Stimulated activated CD8-positive, alpha-beta memory T cell treated with anti-CD3 and anti-CD28 coated beads, Interleukin-2, amount 100 ng/mL, for 1 hour (primary cell): ENCODE measurements at places on chromosomes 5 and 9.

GRCh38 chr9:107874591-107875369 lies 385.2 kb upstream of the KLF4 start:
- DNase-seq, result no peak

DNA sequence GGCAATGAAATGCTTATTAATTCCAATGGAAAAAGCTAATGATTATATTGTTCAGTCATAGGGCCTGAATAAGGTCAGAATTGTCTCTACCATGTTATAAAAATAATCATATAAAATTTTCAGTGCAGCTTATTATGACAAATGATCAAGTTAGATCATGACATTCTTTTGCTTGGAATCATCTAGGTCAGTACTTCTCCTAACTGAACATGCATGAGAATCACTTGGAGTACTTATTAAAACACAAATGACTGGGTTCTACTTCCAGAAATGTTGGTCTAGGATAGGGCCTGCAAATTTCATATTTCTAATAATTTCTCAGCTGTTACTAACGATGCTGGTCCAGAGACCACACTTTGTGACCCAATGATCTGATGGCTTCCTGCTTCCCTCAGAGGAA lies 806.0 kb upstream of the ZNF608 start:
- no peak for DNase-seq

- DNase-seq, result no peak
Measured at GRCh38 chr5:103962023-103962422, 399.4 kb upstream of the NUDT12 start.

- no peak for DNase-seq
Measured at GRCh38 chr9:123685489-123686083, 244.3 kb downstream of the DENND1A start.

DNA sequence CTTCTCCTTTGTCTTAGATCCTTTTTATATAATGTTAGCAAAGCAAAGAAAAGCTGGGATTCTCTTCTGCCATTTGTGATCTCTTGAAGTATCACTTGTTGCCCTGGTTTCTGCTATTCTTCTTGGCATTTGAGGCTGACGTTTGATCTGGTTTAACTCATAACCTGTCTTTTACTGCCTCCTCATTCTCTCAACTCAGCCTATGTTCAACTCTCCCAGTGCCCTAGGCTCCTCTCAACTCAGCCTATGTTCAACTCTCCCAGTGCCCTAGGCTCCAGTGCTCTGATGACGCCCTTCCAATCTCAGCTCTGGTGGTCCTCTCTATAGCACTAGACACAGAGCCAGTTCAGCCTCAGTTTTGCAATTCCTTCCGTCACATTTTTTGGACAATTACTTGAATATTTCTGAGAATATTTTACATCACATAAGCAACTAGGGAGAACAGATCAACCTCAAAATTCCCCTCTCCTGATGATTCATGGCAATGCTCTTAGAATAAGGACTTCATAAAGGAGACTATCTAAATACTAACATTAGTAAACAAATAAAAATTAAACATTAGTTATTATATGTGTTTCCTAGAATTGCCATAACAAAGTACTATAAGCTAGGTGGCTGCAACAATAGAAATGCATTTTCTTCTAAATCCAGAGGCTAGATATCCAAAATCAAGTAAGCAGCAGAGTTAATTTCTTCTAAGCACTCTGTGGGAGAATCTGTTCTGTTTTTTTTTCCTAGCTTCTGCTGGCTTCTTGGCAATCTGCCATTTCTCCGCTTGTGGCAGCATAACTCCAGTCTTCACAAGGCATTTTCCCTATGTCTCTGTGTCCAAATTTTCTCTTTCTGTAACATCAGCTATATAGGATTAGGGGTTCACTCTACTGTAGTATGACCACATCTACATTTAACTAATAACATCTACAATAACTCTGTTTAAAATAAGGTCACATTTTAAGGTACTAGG lies 662.1 kb upstream of the FTMT start:
- no peak for DNase-seq

DNA sequence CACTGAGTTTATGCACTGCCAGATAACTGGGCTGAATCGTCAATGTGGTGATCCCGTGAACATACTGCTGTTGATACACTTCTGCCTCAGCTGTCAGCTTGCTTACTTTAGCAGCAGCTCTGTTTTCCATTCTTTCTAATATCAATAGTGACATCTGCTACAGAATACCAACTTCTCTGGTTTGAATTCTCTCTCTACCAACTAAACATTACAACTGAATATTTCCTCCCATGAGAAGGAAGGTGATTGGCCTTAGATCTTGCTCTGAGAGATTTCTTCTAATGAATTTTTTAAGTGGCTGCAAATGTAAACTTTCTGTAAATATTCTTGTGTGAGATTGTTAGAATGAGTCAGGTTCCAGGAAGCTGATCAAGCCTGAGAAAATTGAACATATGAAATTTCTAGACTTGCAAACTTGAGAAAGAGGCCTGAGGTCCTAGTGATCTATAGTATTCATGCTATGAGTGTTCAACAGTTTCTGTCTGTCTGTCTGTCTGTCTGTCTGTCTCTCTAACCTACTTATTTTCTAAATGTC lies 205.5 kb upstream of the CDKN2B start:
- no peak for DNase-seq

DNA sequence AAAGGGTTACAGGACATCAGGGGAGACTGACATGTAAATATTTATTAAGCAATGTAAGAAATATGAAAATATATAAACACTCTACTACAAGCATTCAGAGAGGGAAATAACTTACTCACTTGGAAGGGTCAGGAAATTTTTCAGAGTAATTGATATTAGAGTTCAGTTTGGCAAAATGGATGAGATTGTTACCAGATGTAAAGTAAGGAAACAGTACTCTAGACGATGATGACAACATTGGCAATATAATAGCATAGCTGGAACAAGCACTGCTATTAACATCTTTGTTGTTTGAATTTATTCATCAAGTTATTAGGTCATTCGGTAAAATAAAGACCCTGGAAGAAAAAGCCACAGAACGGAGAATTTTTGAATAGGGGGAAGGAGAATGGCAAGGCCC lies 49.1 kb downstream of the GNA14 start:
- no peak for DNase-seq

GRCh38 chr5:139004374-139005307 lies 129.5 kb upstream of the LRRTM2 start:
- no peak for DNase-seq

GRCh38 chr9:136363949-136364748 lies 605 bp upstream of the DNLZ start:
- no peak for DNase-seq

DNA sequence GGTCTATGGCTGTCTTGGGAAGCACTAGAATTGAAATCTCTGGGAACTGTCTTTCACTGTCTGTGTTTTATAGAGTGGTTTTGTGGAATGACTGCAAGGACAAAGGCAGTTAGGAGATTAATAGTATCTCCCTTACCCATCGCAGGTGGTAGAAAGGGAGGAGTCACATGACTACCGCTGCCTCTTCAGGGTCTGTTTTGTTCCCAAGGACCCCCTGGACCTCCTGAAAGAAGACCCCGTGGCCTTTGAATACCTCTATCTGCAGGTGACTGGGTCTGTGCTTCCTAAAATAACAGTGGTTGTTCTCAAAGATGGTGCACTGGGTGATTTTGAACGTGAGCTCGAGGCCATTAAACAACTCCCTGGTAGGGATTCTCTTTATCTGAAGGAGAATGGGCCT lies 22.8 kb upstream of the TRMT10B start:
- DNase-seq, result no peak

- DNase-seq, result no peak
Measured at GRCh38 chr5:36239370-36240293, 2.1 kb downstream of the NADK2 start.

DNA sequence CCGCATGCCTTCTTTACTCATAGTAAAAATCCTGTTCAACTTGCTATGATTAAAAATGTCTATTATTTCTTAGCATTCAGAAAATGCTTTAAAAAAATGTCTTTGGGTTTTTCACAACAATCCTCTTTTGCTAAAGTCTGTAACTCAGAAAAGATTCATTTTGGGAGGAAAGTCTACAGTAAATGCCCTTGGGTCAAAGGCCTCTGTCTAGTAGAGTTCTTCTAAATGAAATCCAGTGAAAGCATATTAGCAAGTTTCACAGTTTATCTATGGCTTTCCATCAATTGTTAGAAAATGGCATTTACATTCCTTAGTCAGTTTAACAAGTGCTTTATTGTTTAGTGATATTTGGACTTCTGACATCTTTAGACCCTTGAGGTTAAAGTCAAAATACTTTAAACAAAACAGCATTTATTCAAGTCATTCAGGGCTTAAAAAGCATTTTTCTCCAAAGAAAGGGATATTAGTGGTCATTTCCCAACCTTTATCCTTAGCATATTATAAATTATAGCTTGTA lies 137.1 kb upstream of the TARS1 start:
- no peak for DNase-seq

GRCh38 chr5:94700592-94700991 lies 82.1 kb downstream of the SLF1 start:
- DNase-seq, result no peak

DNA sequence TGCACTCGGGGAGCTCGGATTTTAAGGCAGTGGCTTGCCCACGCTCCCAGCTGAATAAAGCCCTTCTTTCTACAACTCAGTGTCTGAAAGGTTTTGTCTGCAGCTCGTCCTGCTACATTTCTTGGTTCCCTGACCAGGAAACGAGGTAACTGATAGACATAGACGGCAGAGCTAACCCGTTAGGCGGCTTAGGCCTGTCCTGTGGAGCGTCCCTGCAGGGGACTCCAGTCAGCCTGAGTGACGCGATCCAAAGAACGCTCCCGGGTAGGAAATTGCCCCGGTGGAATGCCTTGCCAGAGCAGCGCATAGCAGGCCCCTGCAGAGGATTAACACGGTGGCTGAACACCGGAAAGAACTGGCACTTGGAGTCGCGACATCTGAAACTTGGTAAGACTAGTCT lies 1.8 kb upstream of the SELENOP start:
- DNase-seq, result no peak

GRCh38 chr5:27773636-27774035 lies 735.2 kb upstream of the CDH9 start:
- DNase-seq, result no peak
